Endodermal cell (in vitro differentiated cells): ENCODE measurements at places on chromosomes 7 and 10. TPM values are rescaled to one million over a fixed set of nuclear protein-coding genes. Genes with fewer than 3 reads are reported as not detected.

CRTAC1 gene
- 0.11 and 0.24 TPM in 2 replicates for total RNA-seq

- no peak for DNase-seq
Observed at GRCh38 chr7:1986366-1987083, 246.2 kb downstream of the MAD1L1 start.

DNA sequence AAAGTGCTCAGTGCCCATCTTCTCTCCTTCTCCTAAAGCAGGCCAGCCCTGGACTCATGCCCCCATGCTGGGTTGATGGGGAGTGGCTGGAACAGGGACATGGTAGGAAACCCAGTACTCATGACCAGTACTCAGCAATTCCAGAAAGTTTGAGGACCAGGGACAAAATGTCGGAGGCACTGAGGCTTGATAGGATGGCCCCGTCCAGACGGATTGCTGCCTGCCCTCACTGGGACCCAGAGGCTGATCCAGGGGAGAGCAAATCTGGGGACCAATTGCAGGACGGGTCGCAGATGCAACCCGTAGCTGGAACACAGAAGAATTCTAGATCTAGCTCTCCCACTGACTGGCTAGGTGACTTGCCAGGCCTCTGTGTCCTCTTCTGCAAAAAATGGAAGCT, 5.1 kb downstream of the ZCCHC24 start:
- no peak for DNase-seq

- DNase-seq, result no peak
Observed at GRCh38 chr7:29547421-29547820, 16.2 kb upstream of the PRR15 start.
